ENCODE measurements at places on chromosomes 6 and 20.

GRCh38 chr6:33116417-33116816 lies 40.6 kb downstream of the HLA-DPB1 start:
- DNase-seq, result peak; percentile 72

DNA sequence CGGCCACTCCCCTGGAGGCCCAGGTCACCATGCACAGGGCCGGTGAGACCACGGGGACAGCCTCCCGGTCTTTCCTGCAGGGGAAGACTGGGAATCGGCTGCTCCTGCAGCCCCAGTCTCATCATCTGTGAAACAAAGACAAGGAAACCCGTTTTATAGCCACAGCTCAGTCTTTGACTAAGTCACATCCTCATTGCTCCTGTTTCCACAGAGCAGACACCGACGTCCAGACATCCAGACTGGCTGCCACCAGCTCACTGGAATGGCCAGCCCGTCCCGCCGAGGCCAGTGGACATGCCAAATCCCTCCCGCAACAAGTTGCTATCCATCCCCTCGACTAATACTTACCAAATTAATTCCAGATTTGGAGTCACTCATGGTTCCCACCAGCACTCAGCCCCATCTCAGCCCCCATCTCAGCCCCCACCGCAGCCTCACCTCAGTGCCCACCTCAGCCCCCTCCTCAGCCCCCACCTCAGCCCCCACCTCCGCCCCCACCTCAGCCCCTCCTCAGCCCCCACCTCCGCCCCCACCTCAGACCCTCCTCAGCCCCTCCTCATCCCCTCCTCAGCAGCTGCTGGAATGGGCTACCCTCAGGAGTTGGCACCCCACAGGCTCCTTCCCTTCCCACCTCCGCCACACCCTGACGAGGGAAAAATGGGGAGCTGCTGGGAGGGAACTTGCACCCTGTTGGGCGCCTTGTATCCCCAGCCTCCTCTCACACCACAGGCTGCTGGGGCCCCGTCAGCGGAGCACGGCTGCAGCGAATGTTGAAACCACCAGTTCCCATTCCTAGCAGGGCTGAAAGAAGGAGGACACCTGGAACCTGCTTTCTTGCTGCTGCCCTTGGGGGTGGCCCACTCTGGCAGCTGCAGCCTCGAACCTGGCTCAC lies 48.7 kb downstream of the YTHDF1 start:
- DNase-seq, result peak; percentile 92

GRCh38 chr6:153092082-153093013 lies 38.7 kb downstream of the RGS17 start:
- no peak for DNase-seq

GRCh38 chr6:13112921-13113320 lies 215.4 kb downstream of the TBC1D7 start:
- no peak for DNase-seq

GRCh38 chr20:25389858-25390537 lies 637 bp downstream of the ABHD12 start:
- peak; percentile 90 for DNase-seq

DNA sequence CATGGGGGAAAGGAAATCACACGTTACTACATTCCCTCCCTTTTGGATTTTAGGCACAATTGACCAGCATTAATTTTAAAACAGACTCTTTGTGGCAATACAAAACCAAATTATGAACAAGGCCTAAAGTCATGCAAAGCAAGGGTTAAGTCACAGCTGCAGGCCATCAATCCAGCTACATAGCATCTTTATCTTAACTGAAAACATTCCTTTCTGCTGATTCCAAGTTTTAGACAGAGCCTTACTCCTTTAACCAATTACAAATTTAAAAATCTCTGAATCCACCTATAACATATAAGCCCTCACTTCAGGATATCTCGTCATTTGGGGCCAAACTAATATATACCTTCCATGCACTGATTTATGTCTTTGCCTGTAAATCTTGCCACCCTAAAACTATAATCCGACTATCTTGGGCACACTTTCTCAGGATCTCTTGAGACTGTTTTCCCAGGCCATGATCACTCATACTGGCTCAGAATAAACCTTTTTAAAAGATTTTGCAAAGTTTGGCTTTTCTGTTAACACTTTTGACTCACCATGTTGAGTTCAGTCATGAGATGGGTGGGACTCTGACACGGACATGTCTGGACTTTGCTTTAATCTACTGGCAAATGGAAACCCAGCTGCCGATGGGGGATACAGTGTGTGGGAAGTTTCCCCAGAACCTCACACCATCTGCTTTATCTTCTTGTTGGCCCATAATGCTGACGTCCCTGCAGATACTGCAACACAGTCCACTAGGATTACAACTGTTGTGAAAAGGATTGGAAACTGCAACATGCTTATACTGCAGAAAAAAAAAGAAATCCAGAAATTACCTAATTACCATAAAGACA lies 757.0 kb downstream of the PTPRT start:
- DNase-seq, result no peak

DNA sequence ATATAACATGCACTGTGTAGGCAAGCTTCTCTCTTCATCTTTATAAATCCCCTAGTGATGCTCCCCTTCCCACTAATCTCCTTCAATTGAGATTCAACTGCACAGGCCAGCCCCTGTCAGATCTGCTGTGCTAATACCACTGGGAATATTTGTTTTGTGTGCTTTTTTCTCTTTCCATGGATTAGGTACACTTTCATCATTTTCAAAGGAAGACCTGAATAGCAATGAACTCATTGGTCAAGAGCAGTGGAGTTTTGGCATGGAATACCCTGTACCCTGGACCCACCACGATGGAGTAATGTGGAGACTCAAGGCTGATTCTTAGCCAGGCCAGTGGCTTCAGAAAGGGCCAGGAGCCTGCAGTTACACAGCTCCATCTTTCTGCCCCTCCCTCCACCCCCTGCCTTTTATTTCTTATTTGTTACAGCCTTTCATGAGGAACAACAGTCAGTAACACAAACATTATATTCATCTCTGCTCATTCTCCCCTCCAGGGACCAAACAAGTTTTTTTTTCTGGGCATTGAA lies 75.4 kb upstream of the KCNG1 start:
- no peak for DNase-seq

- DNase-seq, result no peak
Observed at GRCh38 chr20:59938221-59938620, 1.9 kb downstream of the PPP1R3D start.

DNA sequence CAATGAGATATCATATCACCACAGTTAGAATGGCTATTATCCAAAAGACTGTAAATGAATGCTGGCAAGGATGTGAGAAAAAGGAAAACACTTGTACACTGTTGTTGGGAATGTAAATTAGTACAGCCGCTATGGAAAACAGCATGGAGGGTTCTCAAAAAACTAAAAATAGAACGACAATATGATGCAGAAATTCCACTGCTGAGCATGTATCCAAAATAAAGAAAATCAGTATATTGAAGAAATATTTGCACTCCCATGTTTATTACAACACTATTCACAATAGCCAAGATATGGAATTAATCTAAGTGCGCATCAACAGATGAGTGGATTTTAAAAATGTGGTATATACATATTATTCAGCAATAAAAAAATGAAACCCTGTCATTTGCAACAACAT lies 898.9 kb upstream of the MAN1A1 start:
- DNase-seq, result no peak

DNA sequence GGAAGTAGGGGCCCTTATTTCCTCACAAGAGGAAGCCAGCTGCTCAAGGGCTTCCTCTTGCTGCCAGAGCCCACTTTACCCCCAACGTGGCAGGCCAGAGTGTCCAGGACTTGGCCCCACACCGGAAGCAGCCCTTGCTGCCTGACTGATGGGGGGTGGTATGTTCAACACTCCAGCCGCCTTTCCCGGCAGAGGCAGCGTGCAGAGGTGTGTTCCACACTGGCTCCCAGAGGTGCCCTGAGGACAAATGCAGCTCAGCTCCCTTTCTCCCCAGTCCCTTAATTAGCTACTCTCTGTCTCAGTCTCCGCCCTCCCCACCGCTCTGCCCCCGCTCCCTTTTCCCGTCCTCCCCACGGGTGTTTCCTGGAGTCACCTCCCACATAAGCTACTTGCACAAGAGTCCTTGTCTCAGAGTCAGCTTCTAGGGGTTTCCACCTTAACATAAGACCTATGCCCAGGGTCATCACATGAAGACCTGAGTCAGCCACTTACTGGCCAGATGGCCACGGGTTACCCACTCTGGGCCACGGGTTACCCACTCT lies 61.7 kb upstream of the SHLD1 start:
- no peak for DNase-seq

DNA sequence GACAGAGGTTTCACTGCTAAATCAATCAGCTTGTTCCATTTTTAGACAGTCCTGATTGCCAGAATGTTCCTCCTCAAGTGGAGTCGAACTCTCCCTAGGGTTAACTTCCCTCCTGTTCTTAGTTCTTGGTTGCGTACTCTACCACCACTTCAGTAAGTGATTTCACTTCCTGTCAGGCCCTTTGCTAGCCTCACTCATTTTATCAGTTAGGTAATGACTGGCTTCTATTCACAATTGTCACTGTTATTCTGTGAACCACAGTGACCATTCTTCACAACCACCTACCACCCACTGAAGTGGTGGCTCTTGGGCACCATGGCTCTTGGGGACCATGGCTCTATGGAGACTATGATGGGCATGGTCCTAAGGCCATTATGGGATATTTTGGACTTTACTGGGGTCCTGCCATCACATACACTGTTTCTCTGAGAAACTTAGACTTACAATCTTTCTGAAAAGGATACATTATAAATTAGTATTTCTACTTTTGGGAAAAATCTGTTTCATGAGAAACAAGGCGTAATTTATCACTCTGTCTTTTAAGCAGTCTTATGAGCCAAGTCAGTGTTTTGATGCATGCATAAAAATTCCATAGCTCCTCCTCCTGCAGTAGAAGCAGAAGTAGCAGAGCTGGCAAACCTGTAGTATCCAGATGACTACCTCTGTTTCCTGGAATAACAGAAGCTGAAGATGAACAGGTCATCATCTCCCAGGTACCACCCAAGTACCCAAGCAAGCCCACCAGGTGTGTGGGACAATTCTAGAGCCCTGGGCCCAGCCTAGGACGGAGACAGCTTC lies 66.3 kb downstream of the ATXN1 start:
- DNase-seq, result no peak

GRCh38 chr6:2192976-2193375 lies 52.4 kb downstream of the GMDS start:
- no peak for DNase-seq

DNA sequence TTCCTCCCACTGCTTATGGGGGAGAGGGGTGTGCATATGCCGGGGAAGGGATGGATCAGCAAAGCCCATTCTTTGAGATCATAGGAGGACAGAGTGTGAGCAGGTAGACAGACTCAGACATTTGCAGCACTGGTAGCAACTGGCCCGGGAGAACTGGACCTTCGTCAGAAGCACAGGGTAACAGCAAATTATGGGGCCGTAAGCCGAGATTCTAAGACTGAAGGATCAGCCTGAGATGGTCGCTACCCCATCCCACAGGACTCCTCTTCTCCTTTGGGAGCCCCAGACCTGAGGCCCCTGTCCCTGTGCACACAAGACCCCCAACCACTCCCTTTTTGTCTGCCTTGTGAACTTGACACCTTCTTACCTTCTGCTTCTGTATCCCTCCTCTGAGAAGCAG lies 106.5 kb downstream of the TOX2 start:
- DNase-seq, result no peak

GRCh38 chr6:169838346-169839028 lies 87.1 kb downstream of the ERMARD start:
- peak; percentile 30 for DNase-seq

- DNase-seq, result no peak
Observed at GRCh38 chr6:142700032-142700431, 244.9 kb downstream of the HIVEP2 start.

GRCh38 chr20:35465976-35466375 lies 10.6 kb downstream of the CEP250 start:
- DNase-seq, result no peak

- peak; percentile 44 for DNase-seq
Observed at GRCh38 chr20:1830240-1830639, 65.0 kb upstream of the SIRPA start.

- DNase-seq, result no peak
Observed at GRCh38 chr6:39476670-39477069, 154.2 kb upstream of the KCNK16 start.

GRCh38 chr6:87308970-87309369 lies 13.4 kb upstream of the SMIM8 start:
- no peak for DNase-seq

DNA sequence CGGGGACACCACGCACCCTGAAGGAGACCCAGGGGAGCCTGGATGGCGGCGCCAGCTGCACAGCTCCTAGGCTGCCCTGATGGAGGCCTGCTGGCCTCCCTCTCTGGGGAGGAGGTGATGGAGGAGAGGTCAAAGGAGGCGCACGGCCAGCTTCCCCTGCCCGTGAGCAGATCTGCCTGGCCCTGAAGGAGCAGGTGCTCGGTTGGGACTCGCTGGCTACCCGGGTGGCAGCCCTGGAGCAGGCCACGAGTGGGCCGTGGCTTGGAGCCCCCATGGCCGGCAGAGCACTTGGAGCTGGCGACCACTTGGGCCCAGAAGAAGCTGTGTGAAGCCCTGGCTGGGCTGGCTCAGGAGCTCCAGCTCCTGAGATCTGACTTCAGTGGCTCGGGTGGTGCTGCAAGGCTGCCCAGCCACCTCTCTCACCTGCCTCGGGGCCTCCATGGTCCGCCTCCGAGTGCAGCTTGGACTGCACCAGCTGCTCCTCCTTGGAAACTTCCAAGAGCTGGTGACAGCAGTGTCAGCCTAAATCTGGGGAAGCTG lies 7.5 kb upstream of the RAET1E start:
- peak; percentile 38 for DNase-seq

DNA sequence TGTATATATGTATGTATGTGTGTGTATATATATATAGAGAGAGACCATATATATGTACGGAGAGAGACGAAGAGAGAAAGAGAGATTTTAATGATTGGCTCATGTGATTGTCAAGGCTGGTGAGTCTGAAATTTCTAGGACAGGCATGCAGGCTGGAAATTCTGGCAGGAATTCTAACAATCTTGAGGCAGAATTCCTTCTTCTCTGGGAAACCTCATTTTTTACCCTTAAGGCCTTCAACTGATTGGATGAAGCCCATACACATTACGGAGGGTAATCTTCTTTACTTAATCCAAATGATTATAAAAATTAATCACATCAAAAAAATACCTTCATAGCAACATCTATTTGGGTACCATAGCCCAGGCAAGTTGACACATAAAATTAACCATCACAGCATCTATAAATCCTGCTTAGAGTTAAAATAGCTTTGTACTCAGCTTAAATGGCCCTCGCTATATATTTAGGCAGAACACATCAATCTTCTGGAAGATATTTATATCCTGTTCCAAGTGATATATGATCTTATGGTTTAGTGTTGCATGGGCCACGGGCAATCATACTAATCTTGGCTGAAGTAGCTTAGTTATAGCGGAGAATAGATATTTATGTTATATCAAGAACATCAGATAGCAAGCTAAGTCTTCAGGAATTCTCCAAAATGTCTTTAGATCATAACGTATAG lies 36.6 kb downstream of the ABRACL start:
- DNase-seq, result no peak

DNA sequence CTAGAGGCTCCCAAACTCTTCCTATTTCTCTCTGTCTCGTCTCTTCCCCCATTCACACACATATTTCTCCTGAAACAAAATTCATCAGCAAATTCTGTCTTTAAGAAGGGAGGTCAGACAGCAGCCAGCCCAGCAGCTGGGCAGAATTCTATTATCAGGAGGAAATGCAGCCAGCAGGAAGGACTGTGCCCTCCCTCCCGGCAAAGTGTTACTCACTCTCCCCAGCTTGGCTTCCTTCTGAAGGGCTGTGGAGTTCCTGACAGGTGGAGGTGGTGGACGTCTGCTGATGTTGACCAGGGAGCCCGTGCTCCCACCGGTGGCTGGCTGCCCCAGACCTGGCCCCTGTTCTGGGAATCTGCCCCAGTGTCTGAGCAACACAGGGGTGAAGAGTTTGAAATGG lies 37.3 kb downstream of the KCNB1 start:
- peak; percentile 56 for DNase-seq
